ENCODE measurements at places on chromosomes 3 and 15. TPM values are rescaled to one million over a fixed set of nuclear protein-coding genes. Genes with fewer than 3 reads are reported as not detected.

The ZNF80 gene
- total RNA-seq = not detected

DNA sequence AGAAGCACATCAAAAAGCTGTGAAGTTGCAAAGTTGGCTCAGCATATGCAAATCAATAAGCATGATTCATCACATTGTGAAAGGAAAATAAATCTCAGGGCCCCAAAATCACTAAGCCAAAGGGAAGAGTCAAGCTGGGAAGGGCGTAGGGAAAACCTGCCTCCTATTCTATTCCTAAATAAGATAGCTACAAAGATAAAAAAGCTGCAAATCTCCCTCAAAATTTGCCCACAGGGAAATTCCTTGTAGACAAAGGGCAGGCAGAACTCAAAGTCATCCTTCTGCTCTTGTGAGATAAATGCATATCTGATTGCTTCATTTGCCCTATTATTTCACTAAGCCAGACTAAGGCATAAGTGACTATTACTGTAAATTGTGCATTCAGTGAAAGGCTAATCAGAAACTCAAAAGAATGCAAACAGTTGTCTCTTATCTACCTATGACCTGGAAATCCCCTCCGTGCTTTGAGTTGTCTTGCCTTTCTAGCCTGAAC, 30.5 kb upstream of the CCNL1 start:
- no peak overlapping the region for H3K4me3 ChIP-seq
- no peaks in the 10 kb centered on the region for H3K4me1 ChIP-seq
- no peak overlapping the region for H3K27ac ChIP-seq

The CIDEC gene
- not detected for total RNA-seq

- no peak for DNase-seq
- H3K27me3 ChIP-seq = no peaks in the 10 kb centered on the region
- H3K4me1 ChIP-seq = no peaks in the 10 kb centered on the region
- no peak overlapping the region for H3K27ac ChIP-seq
- H3K36me3 ChIP-seq = peaks cover 26% of the 10 kb centered on the region
- no peak overlapping the region for H3K4me3 ChIP-seq
Observed at GRCh38 chr3:9122732-9123364, 126.6 kb downstream of the SRGAP3 start.

Measured in MCF 10A (cell line).